ENCODE measurements at places on chromosomes 6 and 20. TPM values are rescaled to one million over a fixed set of nuclear protein-coding genes. Genes with fewer than 3 reads are reported as not detected.
A peak's percentile ranks its signal among the peaks of the same experiment; 100 is the strongest.

DNA sequence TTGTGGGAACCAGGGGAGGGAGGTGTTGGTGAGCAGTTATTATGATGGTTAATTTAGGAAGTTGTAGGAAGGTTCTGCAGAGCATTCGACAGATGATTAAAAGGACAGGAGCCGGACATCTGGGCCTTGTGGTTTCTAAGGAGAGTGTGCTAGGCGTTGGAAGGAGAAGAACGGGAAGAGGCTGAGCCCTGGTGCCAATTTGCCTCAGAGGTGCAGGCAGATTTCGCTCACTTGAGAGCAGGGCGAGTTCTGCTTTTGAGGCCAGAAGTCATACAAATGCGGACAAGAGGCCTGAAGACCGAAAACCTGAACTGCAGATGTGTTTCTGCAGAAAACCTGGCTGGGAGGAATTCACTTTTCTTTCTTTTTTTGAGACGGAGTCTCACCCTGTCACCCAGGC lies 30.5 kb upstream of the RPS6KA2 start:
- DNase-seq = no peak

DNA sequence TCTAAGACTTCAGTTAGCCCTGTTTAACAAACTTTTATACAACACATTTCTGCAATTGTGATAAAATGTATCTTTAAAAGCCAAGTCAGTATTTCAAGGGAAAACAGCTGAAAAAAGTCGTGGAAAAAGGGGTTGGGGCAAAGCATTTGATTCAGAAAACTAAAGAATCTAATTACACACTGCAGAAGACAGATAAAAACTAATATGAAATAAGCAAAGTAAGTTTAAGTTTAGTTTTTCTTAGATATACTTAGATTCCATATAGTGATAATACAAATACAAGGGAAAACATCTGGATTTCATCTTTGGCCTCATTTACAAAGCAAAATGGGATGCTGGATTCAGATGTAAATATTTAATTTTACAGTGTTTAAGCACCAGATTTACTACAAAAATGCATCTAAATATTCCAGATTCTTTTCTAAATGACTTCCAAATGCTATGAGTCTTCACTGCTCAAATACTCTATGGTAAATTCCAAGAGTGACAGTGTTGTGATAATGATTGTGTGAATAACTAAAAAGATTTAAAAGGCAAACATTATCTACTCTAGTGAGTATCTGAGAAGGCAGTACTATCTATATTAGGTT lies 1.5 kb upstream of the ADNP start:
- DNase-seq = no peak

GRCh38 chr20:37359331-37359730 lies 13.4 kb downstream of the SRC start:
- no peak for DNase-seq

DNA sequence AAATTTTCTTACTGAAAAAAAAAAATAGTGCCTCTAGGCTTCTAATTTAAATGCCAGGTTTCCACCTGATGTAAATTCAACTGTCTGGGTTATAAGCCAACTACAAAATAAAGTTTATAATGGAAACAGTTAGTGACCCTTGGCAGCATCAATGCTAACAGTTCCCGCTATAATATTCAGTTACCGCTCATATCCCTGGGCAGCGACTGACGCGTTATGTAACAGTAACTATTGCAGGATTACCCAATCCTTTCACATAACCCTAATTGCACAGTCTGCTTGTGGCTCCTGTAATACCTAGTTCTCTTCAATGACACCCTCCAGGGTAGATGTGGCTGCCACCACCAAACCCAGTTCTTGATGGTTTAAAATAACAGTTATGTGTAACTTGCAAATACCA lies 208.6 kb downstream of the MOXD1 start:
- no peak for DNase-seq

DNA sequence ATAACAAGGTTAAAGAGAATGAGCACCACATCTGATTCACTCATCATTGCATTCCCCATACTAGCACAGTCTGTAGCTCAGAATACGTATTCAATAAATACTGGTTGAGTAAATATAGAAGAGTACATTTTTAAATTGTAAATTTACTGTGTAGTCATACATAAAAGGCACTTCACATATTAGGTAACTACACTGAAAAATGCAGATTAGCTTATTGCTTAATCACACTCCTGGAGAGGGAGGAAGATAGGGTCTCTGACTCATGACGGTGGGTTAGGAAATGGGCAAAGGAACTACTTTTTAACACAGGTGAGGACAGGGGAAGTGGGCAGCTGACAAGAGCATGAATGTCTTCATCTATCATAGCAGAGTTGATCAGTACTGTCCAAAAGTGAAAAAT lies 133.2 kb downstream of the TBC1D32 start:
- DNase-seq = no peak

- peak; percentile 18 for DNase-seq
Measured at GRCh38 chr20:58025233-58025632, 203.2 kb downstream of the ANKRD60 start.

GRCh38 chr20:8829256-8829655 lies 239.6 kb upstream of the PLCB4 start:
- no peak for DNase-seq

GRCh38 chr6:55678330-55679224 lies 99.6 kb upstream of the HMGCLL1 start:
- no peak for DNase-seq

- no peak for DNase-seq
Measured at GRCh38 chr6:144895313-144896278, 610.5 kb downstream of the UTRN start.

The TFAP2D gene
- total RNA-seq = not detected

The EHMT2 gene
- total RNA-seq = 37.5 TPM

DNA sequence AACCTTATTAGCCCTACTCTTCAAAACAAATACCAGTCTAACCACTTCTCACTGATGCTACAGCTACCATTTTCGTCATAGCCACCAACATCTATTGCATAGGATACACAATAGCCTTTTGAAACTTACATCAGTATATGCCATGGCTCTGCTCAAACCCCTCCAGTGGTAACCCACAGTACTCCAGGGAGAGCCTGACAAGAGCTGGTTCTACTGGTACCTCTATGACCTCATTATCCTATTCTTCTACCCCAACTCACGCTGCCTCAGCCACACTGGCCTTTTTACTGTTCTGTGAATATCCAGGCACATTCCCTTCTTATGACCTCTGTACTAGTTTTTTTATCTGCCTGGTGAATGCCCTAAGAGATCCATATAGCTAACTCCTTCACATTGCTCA lies 157.6 kb downstream of the ARHGAP18 start:
- no peak for DNase-seq

The HDAC2 gene
- 63.5 TPM for total RNA-seq

DNA sequence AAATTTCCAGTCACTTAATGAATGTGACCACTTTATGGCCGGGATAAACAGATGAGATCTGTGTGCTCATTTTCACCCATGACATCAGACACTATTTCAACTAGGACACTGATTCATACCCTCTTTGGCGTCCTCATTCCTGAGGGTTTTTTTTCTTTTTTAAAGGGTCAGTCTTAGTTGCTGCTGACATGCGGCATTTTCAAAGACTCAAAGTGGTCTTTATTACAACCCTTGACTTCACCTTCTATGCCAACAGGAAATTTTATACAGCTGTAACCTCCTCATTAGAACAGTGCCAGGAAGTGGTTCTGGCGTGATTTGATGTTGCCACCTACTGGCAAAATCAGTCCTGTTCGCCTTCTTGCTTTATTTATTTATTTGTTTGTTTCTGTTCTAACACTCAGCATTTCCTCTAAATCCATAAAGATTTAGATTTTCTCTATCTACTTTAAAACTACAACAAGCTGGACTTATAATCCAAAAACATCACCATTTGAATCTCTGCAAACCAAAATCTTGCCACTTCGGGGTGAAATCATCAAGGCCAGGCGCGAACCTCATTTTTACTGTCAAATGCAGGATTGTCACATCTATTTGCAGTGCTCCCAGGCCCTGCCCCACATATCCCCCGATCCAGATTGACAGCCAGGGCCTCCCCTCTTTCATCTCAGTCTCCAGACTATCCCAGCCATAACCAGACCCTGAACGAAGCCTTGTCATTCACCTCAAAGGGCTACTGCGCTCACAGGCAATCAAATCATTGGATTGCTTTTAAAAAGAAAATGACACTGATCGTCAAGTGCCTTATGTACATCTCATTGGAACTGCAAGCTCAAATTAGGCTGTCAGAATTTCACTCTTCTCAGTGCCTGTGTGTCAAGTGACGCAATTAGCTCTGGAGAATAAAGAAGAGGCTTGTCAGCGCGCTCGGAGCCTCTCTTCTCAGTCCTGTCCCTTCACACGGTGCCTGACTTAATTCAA lies 77.5 kb downstream of the C6orf118 start:
- DNase-seq = no peak

DNA sequence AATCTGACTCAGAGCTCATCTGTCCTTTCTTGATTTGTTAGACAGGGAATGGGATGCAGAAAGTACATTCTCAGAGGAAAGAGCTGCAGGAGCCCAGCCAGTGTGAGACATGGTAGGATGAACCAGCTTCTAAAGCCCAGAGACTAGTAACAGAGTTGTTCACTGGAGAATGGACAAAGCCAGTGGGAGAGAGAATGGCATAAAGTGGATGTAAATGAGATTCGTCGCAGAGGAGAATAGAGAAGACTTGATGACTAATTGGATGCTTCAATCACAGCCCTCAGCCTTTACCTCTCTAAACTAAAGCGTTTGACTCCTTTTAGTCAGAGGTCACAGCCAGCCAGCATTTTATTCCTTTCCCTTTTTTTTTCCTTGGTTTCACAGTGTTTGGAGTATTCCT lies 25.5 kb upstream of the L3MBTL3 start:
- no peak for DNase-seq

GRCh38 chr6:137746264-137746663 lies 120.8 kb upstream of the TNFAIP3 start:
- no peak for DNase-seq

DNA sequence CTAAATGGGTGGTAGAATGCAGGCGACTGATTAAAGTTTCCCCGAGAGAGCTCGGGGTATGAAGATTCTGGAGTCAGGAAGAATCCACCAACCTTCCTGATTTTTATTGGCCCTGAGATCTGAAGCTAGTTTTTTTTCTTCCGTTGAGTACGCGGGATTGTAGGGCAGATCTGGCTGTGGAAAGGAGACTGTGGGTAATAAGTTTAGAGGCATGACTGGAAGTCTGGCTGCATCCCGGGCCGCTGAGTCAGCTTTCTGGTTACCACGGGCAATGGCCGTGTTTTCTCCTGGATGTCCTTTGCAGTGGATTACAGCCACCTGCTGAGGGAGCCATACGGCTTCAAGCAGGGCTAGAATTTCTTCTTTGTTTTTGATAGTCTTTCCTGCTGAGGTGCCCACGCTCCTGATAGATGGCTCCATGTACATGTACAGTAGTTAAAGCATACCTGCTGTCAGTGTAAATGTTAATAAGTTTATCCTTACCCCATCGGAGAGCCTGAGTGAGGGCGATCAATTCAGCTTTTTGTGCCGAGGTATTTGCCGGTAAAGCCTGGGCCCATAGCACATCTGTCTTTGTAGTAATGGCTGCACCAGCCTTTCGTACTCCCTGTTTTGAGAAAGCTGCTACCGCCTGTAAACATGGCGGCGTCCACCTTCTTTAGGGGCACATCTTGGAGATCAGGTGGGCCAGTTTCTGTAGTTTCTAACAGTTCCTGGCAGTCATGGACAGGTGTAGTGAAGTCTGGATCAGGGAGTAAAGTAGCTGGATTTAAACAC lies 154.0 kb downstream of the TRIM27 start:
- DNase-seq = no peak

- no peak for DNase-seq
Measured at GRCh38 chr6:168615837-168616236, 174.9 kb downstream of the SMOC2 start.

DNA sequence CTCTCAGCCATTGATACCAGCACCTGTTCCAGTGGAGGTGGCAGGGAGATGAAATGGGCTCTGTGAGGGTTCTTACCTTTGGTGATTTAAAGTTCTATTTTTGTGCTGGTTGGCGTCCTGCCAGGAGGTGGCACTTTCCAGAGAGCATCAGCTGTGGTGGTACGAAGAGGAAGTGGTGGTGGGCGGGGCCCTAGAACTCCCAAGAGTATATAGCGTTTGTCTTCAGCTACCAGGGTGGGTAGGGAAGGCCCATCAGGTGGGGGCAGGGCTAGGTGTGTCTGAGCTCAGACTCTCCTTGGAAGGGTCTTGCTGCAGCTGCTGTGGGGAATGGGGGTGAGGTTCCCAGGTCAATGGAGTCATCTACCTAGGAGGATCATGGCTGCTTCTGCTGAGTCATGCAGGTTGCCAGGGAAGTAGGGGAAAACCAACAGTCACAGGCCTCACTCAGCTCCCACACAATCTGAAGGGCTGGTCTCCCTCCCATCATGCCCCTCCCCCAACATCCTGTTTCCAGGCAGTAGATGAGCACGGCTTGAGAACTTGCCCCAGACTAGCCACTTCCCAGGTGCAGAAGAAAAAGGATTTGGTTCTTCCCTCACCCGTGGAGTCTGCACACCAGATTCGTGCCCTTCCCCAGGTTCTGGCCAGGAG lies 46.6 kb downstream of the MOXD1 start:
- no peak for DNase-seq

DNA sequence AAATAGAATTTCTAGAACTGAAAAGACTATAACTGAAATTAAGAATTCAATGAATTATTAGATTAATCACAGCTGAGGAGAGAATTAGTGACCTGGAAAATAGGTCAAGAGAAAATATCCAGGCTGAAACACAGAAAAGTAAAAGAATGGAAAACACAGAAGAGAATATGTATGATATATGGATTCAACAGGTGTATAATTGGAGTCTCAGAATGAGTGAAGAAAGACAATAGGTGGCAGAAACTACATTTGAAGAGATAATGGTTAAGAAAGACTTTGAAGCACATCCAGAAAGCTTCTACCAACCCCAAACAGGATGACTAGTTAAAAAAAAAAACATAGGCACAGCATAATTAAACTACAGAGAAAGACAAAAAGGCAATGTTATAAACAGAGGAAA lies 196.2 kb upstream of the ASCC3 start:
- DNase-seq = no peak

The HTR1B gene
- not detected for total RNA-seq

GRCh38 chr6:37103169-37104039 lies 66.5 kb upstream of the PIM1 start:
- peak; percentile 32 for DNase-seq

DNA sequence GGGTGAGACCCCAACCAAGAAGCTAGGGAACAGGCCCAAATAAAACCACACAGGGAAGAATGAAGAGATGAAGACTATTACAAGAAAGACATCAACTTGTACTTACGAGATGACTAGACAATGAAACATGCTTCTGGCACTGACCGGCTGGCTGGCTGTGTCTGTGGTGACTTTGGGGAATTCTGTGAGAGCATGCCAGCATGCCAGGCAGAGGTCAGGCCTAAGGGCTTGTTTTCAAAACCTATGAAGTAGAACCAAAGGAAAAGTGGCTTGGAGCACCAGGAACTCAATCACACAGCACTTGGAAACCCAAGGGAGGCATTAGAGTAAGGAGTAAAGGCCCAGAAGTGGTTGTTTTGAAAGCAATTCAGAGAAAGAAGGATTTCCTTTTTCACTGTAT lies 28.4 kb upstream of the GSTA3 start:
- no peak for DNase-seq

- no peak for DNase-seq
Measured at GRCh38 chr6:40819182-40819834, 219.7 kb downstream of the UNC5CL start.

- DNase-seq = no peak
Measured at GRCh38 chr6:65117817-65118409, 589.1 kb downstream of the EYS start.

- DNase-seq = no peak
Measured at GRCh38 chr6:47086051-47086770, 44.1 kb upstream of the ADGRF1 start.

GRCh38 chr20:22862671-22863230 lies 172.4 kb upstream of the SSTR4 start:
- no peak for DNase-seq
